ENCODE measurements at places on chromosomes 16 and 17.
A peak's percentile ranks its signal among the peaks of the same experiment; 100 is the strongest.

DNA sequence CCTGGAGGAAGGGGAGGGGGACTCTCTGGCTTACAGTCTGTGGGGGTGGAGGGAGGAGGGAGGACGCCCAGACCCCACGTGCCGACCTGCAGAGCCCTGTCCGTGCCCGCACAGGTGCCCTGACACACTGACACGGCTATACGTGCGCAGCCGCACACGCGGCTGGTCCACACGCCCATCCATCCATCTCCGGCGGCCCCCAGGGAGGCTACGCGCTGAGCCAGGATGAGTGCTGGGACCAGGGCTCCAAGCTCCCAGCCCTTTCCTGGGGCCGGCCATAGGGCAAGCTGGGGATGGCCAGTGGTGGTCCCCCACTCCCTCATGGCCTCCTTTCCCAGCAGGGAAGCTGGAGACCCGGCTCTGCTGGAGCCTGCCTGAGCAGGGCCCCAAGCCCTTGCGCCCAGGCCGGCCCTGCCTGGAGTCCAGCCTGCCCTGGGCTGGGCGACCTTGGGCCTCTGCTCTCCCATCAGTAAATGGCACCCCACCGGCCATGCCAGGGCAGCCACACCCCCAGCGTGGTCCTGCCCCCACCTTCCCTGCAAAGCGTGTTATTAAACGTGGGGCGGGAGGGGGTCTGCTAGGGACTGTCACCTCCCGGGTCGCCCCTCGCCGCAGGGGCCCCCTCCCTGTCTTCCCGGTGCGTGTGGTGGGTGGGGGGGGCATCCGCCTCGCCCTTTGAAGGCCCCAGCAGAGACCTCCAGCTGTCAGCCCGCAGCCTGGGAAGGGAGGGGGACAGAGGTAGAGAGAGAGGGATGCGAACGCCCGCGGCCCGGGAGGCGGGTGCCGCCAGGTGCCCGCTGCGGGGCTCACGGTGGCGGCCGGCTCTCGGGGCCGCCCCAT, 863 bp downstream of the CASKIN1 start:
- no peak for DNase-seq

DNA sequence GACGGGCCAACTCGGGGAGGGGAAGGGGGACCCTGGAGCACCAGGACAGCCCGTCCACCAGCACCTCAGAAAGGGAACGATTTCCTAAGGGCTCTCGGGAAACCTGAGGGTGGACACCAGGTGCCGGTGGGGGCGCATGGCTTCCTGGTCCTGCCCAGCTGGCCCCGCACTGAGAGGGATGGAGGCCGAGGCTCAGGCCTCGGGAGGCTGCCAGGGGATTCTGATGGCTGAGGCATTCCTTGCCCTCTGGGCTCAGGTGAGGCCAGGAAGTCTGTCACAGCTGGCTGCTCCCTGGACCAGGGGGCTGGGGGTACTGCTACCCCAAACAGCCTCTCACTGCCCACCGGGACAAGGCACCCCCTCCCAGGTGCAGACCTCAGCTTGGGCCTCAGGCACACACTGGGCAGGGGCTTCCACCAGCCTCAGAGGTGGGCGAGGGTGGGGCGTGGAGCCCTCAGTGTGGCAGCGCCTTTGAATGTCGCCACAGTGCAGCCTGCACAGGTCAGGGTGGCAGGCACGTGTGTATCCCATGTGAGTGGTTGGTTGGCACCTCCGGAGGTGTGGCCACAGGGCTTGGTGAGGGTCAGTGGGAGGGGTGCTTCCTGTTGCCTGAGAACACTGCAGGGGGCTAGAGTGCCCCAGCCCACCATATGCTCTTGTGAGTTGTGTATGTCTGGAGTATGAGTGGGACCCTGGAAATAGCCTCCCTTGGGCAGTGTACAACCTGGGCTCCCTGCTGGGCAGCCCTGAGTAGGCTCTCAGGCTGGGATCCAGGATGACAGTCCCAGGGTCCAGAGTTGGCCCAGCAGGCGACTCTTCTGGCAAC, 3.9 kb upstream of the FSCN2 start:
- no peak for DNase-seq

GRCh38 chr16:83269541-83269940, 538.2 kb upstream of the HSBP1 start:
- DNase-seq = no peak

DNA sequence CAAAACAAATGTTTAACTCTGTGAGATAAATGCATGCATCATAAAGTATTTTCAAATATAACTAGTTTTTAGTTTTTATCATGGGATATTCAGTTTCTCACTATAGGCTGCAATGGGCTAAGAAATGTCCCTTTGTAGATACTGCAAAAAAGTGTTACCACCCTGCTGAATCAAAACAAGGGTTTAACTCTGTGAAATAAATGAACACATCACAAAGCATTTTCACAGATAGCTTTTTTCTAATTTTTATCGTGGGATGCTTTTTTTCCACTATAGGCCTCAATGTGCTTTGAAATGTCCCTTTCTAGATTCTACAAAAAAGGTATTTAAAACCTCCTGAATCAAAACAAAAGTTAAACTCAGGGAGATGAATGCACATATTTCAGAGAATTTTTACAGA, 541.1 kb downstream of the KCNJ18 start:
- DNase-seq = no peak

DNA sequence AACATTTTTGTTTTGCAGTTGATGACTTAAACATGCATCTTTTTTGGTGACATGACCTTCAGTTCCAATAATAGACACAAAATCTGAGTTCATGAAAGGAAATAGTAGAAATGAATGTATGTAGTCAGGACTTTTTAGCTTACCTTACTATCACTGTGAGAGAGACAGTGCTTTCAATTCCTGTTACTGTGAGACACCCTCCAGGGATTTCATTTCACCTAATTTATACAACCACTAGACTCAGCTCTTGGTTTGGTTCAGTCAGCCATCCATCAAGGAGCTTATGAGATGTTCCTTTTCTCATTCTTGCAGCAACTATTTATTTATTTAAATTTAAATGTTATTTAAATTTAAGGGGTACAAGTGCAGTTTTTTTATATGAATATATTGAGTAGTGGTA, 77.9 kb downstream of the MAP2K4 start:
- no peak for DNase-seq

DNA sequence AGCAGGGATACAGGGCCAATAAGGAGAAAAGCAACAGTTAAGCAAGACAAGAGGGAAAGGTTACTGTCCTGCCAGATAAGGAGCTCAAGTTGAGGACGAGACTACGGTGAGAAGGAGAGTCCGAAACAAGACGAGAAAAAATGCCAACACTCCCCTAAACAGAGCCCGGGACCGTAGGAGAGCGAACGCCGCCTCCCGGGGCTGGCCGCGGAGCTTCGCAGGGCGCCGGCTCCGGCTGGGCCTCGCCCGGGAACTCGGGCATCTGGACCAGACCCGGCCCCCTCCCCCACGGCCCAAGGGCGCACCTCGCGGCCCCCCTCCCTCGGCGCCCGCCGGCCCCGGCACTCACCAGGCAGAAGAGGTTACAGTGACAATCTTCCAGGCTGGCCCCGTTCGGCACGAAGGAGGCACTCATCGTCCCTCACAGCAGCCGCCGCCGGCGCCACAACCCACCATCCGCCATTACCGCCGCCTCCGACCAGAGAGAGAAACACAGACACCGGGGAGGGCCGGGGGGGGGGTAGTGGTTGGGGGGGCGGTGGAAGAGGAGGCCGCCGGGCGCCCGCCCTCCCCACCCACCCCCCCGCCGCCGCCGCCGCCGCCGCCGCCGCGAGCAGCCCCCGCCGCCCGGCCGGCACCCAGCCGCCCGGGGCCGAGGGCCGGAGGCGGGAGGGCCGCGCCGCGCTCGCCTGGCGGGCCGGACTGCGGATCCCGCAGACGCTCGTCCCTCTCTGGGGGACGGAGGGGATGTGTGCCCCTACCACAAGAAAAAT, at the start of gene MED13:
TSS of gene MED13 (minus strand) at position 488 of the 773 bp plus-strand sequence. CDS start at position 415, 73 bp downstream.
- peak; percentile 52 for DNase-seq

DNA sequence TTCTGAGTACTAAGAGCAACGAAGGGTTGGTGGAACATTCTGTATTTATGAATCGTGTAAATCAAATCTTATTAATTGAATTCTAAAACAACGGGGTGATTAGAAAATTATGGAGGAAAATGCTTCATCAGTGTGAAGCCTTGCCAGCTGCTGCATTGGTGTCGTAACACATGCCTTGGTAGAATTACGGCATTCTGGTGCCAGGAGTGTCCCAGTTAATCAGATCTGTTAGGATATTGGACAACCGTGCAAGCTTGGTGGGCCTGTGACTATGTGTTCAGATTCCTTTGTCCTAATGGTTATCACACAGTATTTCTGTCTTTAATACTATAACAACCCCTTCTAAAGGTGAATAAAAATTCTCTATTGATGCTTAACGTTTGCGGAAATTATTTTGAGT, 44.2 kb upstream of the TANC2 start:
- DNase-seq = no peak

DNA sequence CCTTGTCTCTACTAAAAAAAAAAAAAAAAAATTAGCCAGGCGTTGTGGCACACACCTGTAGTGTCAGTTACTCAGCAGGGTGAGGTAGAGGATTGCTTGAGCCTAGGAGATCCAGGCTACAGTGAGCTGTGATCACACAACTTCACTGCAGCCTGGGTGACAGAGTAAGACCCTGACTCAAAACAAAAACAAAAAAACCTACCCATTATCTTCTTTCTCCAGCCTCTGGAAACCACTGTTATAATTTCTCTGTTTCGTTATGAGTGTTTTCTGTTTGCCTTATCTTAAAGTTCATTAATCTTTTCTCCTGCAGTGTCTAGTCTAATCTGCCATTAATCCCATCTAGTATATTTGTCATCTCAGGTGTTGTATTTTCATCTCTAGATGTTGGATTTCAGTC, 18.6 kb upstream of the CLTC start:
- no peak for DNase-seq

DNA sequence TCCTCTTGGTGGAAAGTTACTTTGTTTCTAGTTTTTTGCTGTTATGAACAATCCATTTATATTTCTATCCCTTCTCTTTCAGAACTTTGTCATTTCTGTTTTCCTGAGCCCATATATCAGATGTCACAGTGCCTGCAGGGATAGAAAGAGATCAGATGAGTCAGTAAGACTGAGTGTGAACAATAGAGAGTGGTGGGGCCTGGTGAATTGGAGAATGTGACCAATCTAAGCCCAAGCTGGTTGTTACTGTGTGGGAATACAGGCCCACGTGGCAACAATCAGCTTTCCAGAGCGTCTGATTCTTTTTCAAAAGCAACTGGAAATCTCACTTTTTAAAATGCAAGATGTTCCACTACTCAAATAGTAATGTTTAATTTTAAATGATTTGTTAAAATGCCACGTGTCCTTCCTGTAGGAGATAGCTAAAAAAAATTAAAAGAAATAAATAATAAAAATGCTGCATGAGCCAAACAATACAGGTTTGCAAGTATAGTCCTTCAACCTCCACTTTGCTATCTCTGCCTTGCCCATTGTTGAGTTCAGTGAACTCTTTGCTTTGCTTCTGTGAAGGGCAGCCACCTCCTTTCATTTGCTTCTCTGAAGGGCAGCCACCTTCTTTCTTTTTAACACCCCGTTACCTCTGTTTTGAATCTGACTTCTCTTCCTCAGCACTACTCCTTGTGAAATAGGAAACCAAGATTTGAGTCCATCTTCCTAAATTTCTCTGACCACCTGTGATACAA, 9.6 kb downstream of the DCTN5 start:
- DNase-seq = no peak

- DNase-seq = peak; percentile 53
Measured at GRCh38 chr16:67393111-67393787, at the start of gene TPPP3. TPPP3 (minus strand) TSS chr16:67393498; CDS start chr16:67391111, 2,387 bp downstream.

DNA sequence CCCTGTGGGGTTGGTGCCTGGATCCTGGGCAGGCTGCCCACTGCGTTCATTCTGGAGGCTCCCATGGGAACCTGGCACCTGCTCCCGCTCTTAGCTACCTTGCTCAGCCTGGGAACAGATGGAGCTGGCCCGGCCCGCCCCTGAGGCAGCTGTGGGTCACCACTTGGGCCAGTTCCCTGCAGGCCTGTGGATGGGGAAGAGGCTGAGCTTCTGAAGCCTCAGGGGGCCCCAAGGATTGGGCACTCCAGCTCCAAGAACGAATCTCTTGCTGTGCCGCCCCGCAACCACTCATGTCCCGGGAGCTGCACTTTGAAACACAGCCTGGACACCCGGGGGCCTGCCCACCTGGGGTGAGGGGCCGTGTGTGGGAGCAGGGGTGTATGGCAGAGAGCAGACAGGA, 37.7 kb downstream of the BAHCC1 start:
- DNase-seq = no peak

GRCh38 chr17:50946891-50947781, 81.0 kb upstream of the TOB1 start:
- no peak for DNase-seq

GRCh38 chr16:7513429-7513828, 180.8 kb downstream of the RBFOX1 start:
- no peak for DNase-seq

GRCh38 chr16:79998143-79998542, 397.6 kb upstream of the MAF start:
- DNase-seq = no peak

- no peak for DNase-seq
Measured at GRCh38 chr17:36683387-36683786, 82.0 kb downstream of the MRM1 start.

GRCh38 chr16:66358231-66358630, 8.3 kb upstream of the CDH5 start:
- no peak for DNase-seq

- no peak for DNase-seq
Measured at GRCh38 chr16:81655469-81656162, 123.5 kb upstream of the PLCG2 start.

- no peak for DNase-seq
Measured at GRCh38 chr17:79243996-79244395, 169.4 kb downstream of the ENGASE start.

DNA sequence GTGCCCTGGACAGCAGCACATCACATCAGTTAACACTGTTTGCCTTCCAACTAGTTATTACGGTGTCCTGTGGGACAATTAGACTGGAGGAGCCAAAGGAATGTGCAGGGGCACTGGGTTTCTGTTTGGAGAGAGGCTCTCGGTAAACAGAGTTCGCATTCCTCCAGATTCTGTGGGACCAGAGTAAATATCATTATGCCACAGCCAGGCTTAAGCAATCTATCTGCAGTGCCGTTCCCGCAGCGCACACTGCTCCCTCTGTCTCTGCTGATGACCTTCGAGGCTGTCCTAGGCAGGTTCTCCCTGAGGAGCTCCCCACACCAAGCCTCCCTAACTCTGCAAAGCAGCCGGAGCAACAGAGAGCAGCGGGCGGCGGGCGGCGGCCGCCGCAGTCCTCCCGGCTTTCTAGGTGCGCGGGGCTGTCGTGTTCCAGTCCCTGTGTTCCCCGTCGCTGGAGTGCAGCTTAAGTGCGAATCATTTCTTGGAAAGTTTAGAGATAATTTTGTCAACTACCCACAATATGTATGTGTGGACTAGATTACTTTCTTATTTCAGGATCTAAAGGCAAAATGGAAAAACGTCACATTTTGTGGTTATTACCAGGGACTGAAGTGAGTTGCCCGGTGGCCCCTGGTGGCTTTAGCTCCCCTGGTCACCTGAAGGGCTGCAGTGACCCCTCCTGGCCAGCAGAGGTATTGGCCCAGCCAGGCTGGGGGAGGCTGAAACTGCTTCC, 43.3 kb downstream of the PGS1 start:
- DNase-seq = peak; percentile 71

All from hematopoietic multipotent progenitor cell (in vitro differentiated cells).